ENCODE measurements at places on chromosomes 7 and 10. TPM values are rescaled to one million over a fixed set of nuclear protein-coding genes. Genes with fewer than 3 reads are reported as not detected.

- DNase-seq, result no peak
Observed at GRCh38 chr7:28615091-28615490, 202.8 kb downstream of the CREB5 start.

Gene PCLO
- 3.8 TPM for total RNA-seq

Gene DEPP1
- total RNA-seq, result 25.0 TPM

GRCh38 chr7:155324012-155324917 lies 26.6 kb downstream of the INSIG1 start:
- no peak for DNase-seq

GRCh38 chr10:84762754-84763394 lies 434.5 kb downstream of the CCSER2 start:
- no peak for DNase-seq

DNA sequence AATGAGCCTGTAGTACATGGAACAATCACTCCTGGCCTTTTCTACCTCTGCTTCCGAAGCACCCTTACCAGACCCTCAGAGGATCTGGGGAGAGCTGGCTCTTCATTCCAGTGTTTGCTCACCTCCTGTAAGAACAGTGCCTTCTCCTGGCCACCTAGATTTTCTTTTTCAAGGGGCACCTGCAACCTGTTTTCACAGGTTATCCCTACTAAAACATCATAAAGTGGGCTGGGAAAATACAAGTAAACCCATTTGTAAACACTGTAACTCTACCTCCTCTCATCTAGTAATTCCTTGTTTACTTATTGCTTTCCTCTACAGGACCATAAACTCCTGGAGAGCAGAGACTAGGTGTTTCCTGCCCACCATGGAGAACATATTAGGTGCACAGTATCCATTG lies 1.1 kb downstream of the PIK3AP1 start:
- DNase-seq, result no peak

DNA sequence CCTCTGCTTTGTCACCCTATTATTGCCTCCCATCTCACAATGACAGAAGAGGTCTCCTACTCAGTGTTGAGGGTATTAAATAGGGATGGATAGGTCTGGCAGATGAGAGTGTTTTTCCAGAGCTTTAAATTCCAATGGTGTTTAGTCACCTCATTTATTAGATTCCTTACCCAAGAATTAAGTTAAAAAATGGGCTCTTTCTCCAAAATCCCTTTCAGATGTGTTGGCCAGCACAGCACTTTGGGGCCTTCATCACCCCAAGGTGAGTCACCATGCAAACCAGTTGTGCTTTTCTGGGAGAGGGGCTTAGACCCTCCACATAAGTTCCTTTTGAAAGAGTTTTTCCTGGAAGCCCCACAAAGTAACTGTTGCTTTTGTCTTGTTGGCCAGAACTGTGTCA lies 78.4 kb downstream of the CYP26A1 start:
- DNase-seq, result peak; percentile 44

Gene CPA2
- total RNA-seq, result 0.17 TPM

Gene HOXA4
- 1.5 TPM for total RNA-seq

DNA sequence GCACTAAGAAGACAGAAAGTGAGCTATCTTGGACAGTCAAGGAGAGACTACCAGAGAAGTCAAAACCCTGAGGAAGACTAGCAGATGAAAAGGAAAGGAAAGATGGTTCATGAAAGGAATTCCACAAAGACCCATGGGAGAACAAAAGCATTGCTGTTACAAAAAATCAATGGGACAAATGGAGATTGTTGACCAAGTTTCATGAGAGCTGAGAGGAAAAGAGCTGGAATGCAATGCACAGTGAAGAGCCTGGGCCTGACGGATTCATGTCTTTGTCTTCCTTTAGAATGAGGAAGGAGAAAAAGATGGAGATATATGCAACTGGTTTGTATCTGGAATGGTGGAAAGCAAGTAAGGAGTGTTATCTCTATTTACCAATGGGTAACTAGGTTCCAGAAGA lies 17.3 kb downstream of the TMEM243 start:
- DNase-seq, result no peak

- DNase-seq, result peak; percentile 55
Observed at GRCh38 chr7:112994656-112995055, 92.0 kb downstream of the GPR85 start.

DNA sequence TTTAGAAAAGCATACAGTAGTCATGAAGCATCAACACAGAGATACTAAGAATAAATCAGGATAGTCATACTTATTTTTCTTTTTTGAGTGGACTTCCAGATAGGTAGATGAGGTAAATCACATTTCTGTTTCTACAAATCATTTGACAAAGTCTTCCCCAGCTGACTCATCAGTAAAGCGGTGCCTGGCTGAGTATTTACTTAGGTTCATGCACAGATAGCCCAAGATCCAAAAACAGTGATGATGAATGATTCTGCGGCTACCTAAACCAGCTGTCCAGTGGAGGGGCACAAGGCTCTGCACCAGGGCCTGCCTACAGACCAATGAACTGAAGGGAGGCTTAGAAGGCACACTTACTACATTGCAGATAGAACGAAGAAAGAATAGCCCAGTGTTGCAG lies 113.1 kb downstream of the PARP12 start:
- no peak for DNase-seq

Gene ZNF727
- not detected for total RNA-seq

DNA sequence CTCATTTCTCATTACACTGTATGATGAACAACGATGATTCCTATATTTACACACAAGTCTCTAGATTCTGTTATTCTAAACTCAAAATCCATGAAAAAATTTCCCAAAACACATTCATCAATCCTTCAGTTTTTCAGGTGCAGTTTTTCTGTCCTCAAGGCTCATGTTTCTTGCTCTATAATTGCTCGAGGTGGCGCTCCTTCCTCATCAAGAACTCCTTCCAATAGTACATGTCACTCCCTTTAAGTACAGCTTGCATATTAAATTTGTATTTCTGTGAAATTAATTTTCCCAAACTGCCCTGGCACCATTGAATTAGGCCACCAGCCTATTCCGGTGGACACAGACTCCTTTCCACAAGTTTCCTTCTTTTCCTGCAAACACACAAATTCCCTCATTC lies 188.7 kb upstream of the MINDY3 start:
- no peak for DNase-seq

- DNase-seq, result no peak
Observed at GRCh38 chr7:24395512-24395911, 111.5 kb downstream of the NPY start.

GRCh38 chr10:101897633-101898032 lies 54.0 kb upstream of the KCNIP2 start:
- no peak for DNase-seq

GRCh38 chr10:5896208-5897052 lies 6.4 kb downstream of the FBH1 start:
- no peak for DNase-seq

Gene AGMO
- not detected for total RNA-seq

Gene CALY
- total RNA-seq, result not detected

- no peak for DNase-seq
Observed at GRCh38 chr7:128207609-128208008, 33.5 kb upstream of the LEP start.

- no peak for DNase-seq
Observed at GRCh38 chr7:26784118-26784517, 80.3 kb downstream of the SKAP2 start.

GRCh38 chr10:23065181-23065948 lies 30.0 kb upstream of the MSRB2 start:
- peak; percentile 46 for DNase-seq

- DNase-seq, result no peak
Observed at GRCh38 chr7:126605553-126605952, 647.2 kb downstream of the GRM8 start.

Gene GLI3
- 26.2 TPM for total RNA-seq

- no peak for DNase-seq
Observed at GRCh38 chr7:66043681-66044497, 31.7 kb upstream of the ASL start.

DNA sequence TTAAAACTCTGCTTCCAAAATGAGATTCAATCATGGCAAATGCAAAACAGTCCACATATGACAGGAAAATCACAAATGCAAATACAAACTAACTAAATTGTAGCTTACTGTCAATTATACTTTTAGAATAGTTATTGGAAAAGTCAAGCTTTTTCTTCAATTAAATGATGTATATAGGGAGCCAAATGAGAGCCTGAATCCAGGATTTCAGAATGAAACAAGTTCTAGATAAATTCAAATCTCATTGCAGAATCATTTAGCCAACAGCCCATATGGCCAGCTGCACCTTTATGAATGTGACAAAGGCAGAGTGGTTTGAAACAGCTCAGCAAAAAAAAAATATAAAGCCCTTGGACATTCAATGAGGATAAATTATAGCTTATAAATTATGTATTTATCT lies 82.2 kb upstream of the SCIN start:
- no peak for DNase-seq

All from mammary epithelial cell (primary cell).